Activated CD4-positive, CD25-positive, alpha-beta regulatory T cell treated with anti-CD3 and anti-CD28 coated beads, Interleukin-2, amount 50 U/mL, for 72 hours (primary cell): ENCODE measurements at places on chromosomes 4 and X.

- DNase-seq: no peak
These were observed 17.1 kb downstream of the RCHY1 start for GRCh38 chr4:75497133-75497532.

GRCh38 chr4:145722561-145722960 lies 42.6 kb downstream of the C4orf51 start:
- no peak for DNase-seq

DNA sequence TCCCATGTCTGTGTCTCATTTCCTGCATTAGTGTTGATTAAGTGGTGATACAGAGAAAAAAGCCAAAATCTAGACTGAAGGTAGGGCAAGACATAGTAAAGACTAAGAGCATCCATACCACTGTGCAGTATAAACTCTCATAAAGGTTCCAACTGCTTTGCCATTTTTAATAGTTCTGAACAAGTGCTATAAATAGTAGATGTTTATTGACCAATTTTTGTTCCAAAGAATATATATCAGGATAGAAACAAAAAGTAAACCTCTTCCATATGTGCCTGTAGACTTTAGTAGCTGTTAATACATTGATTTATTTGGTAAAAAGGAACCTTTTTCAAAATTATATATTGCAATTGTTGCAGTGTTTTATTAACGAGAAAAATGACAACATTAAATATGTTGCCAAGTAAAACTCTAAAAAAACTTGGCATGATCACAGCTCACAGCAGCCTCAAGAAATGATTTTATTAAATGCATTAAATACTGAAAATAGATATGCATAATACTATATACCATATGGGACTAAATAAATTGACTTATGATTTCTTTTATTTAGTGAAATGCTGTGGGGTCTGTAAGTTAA lies 22.3 kb upstream of the AASDH start:
- no peak for DNase-seq

GRCh38 chr4:183118141-183118540 lies 19.1 kb downstream of the WWC2 start:
- no peak for DNase-seq

GRCh38 chrX:10017872-10018271 lies 50.7 kb downstream of the CLDN34 start:
- DNase-seq: no peak

DNA sequence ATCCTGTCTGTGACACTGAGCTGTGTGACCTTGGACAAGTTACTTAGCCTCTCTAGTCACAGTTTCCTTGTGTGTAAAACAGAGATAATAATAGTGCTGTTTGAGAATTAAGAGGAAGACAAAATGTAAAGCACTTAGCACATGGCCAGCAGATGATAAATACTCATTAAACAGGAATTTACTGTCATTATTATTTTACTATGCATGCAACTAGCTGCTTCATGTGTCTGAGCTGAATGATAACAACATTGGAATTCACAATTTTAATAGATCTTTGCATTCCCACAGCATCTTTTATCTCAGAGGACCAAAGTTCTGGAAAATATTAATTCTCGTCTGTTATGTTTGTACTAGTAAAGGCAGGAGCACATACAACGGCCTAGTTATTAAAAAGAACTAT lies 79.2 kb upstream of the TET2 start:
- no peak for DNase-seq

DNA sequence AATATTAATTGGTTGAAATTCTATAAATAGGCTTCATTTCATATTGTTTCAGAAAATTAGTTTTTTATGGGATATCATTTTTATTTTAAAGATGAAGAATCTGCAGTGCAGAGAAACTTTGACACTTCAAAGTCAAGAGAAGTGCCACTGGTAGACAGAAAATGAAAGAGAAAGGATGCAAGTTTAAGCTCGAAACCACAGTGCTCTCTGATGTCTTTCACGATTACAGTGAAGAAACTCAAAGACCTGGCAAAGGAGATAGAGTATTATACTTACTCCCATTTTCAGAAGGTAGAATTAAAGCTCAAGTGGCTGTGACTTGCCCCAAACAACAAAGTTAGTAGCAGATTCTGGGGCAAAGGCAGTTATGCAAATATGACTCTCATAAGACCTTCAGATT lies 745.4 kb downstream of the TECRL start:
- DNase-seq: no peak

DNA sequence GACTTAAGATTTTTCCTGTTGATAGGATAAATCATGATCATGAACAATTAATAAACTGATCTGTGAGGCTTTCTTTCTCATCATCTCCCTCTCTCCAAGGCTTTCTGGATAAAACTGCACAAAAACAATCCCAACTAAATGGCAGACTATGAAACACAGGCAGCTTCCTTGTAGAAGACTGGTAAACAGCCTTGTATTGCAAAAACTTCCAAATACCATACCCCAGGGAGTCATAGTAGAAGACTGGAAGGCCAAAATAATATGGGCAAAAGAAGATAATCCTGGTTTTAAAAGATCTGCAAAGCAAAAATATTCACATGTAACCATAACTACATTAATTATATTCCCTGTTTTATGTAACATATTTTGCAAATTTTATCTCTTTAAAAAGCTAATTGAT lies 113.0 kb downstream of the ANAPC10 start:
- DNase-seq: no peak

- no peak for DNase-seq
These were observed 556.6 kb upstream of the DIPK2B start for GRCh38 chrX:45757272-45757671.

- no peak for DNase-seq
These were observed 466.4 kb downstream of the DMD start for GRCh38 chrX:32744921-32745320.

DNA sequence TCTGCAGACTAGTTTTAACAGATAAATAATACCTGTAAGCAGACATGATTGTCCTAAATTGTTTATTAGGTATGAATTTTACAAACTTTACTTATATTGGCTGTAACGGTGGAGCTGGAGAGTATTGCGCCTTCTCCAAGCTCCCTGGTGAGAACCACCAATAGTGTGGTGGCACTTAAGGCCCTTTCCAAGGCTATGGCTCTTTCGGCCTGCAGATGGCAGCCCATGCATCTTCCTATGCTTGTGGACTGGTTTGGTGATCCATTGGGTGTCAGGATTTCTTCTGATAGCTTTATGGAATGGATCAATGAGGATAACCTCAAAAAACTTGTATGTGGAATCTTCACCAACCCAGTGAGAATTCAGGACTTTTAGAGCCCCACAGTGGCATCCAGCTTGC lies 7.8 kb downstream of the LARP1B start:
- DNase-seq: no peak

DNA sequence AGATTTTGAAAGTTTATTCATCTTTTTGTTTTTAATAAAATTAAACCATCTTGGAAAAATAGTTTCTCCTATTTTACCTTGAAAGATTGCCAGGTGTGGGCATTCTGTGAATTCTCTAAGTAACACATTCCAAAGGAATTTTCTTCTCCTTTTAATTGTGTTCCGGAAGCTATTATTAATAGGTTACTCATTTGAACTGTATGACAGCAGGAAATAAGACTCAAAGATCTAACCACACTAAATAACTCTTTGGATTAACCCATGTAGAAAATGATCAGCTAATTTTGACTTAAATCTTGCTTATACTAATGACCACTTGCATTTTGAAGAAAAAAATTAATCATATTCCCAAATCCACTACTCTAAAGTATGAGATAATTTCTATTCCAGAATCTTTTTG lies 17.6 kb upstream of the CCNI start:
- DNase-seq: no peak

- DNase-seq: no peak
These were observed 31.8 kb upstream of the CWH43 start for GRCh38 chr4:48954314-48954713.

- no peak for DNase-seq
These were observed 457 bp downstream of the TFE3 start for GRCh38 chrX:49042581-49043219.

DNA sequence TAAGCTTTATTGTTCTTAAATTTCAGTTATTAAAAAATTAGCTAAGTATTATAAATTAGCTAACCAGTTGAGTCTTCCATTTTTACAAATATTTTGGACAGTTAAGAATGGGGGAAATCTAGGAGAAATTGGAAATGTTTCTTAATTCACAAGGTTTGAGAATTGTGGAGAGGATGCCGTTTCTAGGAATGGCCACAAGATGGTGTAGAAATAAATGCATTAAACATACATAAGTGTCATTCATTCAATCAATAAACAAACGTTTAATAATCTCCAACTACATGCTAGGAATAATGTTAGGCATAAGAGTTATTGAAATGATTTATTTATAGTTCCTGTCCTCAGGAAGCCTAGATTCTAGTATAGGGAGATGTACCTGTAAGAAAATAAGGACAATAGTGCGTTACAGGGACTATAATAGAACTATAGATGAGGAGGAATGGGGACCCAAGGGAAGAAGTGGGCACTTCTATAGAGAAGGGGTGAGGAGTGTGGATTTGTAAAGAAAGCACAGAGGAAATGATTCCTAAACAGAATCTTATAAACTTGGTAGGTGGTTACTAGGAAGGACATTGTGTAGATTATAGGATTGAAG lies 195.7 kb upstream of the ANK2 start:
- no peak for DNase-seq

DNA sequence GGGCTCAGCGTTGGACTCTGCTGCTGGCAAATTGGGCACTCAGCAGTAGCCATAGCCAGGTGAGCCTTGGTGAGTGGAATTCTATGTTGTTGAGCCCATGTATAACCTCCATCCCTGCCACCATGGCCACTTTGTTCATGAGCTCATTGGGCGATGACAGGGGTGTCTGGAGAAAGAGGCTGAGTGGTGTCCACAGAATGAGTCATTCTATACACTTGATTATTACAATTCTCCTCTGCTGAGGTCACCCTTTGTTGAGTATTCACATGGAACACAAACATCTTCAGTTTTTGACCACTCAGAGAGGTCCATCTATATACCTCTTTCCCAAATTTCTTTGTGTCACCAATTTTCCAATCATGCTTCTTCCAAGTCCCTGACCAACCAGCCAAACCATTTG lies 1341.7 kb downstream of the PCDH7 start:
- DNase-seq: no peak

DNA sequence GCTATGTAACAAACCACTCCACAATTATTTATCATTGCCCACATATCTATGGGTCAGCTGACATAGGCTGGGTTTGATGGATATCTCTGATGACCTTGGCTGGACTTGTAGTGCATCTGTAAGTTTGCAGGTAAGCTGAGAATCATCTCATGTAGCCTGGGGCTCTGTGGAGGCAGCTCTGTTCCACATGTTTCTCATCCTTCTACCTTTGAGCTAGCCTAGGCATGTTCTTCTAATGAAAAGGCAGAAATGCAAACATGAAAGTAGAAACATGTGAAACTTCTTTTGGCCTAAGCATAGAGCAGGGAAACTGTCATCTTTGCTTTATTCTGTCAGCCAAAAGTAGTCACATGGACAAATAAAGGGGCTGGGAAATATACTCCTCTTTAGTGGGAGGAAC lies 18.2 kb downstream of the MRPL1 start:
- DNase-seq: no peak

GRCh38 chr4:186201535-186202230 lies 10.3 kb downstream of the CYP4V2 start:
- peak; percentile 43 for DNase-seq
